SIG-M5 (cell line): ENCODE measurements at places on chromosomes 5 and 9.

DNA sequence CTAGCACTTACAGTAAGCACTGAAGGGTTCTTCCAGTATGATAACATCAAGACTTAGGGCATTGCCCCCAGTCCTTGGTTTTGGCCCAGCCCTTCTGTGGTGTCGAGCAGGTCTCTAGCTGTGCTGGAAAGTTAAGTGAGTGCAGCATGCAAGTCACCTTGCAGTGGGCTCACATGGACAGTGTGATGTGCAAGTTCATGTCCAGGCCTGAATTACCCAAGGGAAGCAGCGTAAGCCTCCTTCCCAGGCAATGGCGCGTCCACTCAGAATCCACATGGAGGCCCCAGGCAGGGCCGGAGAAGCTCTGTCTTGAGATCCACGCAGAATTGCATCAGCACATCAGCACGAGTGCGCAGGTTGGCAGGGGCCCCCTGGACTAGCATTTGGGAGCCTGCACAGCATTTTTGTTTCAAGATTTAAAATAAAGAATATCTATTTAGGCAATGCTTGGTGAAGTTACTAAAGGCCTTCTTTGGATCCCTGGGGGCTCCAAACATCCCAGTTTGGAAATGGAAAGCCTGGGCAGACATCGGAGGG lies 108.4 kb upstream of the ALDH1B1 start:
- DNase-seq, result no peak

GRCh38 chr5:58072300-58072965 lies 387.5 kb downstream of the PLK2 start:
- no peak for DNase-seq

GRCh38 chr9:86449246-86449645 lies 95.0 kb upstream of the TUT7 start:
- no peak for DNase-seq

- no peak for DNase-seq
Observed at GRCh38 chr9:78297672-78297961, 692 bp downstream of the PSAT1 start.

DNA sequence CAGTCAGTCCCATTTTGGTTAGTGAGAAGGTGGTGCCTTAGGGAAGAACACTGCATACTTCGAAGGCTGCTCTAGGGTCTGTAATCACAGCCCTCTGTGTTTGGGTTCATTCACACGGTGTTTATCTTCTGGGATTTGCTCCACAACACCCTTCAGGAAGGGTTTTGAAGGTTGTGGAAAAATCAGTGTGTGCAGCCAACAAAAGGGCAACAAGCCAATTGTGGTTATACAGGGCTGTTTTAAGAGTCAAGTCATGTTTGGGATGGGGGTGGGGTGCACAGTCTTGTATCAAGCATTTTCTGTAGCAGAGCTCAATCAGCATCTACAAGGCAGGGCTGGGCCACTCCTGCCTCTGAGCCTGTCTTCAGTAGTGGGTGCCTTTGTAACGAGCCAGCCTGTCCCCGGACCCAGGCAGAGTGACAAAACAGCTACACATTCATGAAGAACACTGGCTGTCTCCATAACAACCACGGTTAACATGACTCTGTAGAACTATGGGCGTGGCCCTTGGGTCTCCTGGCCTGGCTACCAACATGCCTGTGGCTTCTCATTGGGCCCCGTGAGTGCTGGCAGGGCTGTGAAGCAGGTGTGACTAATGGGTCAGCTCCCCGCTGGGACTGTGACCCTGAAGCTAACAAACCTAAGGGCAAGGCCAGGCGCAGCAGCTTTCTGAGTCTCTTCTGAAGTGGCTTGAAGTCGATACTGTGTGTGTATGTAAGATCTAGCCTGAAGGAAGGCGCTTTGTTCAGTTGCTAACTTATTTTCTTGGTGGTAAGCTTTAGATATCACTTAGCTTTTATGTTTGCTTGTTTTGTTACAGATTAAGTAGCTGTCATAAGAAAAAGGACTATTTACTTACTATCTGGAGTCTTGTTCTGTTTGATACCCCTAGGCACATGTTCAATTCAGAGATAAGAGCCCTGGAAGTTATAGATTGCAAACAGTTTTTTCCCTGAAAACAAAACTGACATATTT lies 27.9 kb upstream of the GOLM1 start:
- DNase-seq, result no peak

- DNase-seq, result no peak
Observed at GRCh38 chr5:6158974-6159831, 219.1 kb downstream of the MED10 start.

DNA sequence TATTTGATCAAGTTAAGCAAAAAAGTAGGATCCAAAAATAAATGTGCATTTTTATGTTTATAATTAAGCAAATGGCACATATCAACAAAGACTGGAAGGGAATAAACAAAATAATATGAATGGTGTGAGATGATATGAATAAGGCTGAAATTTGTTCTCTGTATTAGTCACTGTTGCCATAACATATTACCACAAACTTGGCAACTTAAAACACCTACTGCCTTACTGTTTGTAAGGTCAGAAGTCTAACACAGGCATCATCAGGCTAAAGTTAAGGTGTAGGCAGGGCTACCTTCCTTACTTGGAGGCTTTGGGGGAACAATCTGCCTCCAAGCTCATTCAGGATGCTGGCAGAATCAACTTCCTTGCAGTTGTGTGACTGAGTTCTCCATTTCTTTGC lies 19.3 kb downstream of the PGGT1B start:
- no peak for DNase-seq

GRCh38 chr5:93924628-93925027 lies 183.2 kb upstream of the POU5F2 start:
- no peak for DNase-seq

GRCh38 chr5:41193456-41194205 lies 19.7 kb downstream of the C6 start:
- DNase-seq, result no peak

- no peak for DNase-seq
Observed at GRCh38 chr5:180472269-180472668, 21.9 kb upstream of the CNOT6 start.

DNA sequence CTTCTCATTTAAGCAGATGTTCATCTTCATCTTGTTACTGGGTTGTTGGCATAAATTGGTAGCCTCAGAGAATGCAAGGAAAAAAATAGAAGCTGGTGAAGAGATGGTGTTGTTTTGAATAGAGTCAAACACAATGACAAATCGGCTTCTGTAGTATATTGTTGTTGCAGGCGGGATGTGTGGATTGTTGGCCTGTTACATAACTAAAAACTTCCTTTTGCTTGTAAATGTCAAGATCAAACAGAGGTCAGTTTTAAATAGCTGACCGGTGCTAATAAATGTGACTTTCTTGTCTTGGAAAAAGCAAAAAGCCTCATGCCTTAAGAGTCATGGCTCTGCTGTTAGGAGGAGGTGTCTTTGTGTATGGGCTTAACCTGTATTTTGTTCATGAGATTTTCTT lies 59.2 kb downstream of the CCDC192 start:
- DNase-seq, result no peak
